ENCODE measurements at places on chromosomes 7 and 10.

DNA sequence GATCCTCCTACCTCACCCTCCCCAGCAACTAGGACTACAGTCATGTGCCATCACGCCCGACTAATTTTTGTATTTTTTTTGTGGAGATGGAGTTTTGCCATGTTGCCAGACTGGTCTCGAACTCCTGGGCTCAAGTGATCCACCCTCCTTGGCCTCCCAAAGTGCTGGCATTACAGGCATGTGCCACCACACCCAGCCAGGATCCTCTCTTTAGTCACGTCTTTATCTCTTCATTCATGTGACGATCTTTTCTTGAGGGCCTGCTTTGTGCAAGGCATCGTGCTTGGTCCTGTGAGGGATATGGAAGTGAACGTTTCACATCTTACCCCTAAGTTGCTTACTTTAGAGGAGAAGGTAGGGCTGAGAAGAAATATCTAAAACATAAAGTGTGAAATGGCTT, 21.6 kb downstream of the WBP1L start:
- DNase-seq, result no peak

DNA sequence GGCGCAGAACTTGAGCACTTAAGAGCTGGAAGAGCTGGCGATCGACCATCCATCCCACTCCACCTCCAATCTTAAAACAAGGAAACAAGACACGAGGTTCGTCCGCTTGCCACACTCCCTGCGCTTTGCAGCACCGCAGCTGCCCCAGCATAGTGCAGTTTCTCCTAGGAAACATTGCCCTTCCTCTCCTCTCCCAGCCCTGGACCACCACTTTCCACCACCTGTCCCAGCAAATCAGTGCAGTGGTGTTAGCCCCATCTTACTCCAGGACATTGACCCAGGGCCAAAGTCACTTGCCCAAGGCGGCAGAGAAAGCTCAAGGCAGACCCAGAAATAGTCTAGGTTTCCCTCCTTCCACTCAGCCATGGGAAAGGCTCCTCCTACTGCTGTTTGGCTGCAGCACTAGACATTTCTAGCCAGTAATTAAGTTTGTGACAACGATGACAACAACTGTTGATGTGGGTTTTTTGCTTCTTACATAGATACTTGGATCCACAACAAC, 1.5 kb upstream of the PARD3 start:
- peak; percentile 25 for DNase-seq

DNA sequence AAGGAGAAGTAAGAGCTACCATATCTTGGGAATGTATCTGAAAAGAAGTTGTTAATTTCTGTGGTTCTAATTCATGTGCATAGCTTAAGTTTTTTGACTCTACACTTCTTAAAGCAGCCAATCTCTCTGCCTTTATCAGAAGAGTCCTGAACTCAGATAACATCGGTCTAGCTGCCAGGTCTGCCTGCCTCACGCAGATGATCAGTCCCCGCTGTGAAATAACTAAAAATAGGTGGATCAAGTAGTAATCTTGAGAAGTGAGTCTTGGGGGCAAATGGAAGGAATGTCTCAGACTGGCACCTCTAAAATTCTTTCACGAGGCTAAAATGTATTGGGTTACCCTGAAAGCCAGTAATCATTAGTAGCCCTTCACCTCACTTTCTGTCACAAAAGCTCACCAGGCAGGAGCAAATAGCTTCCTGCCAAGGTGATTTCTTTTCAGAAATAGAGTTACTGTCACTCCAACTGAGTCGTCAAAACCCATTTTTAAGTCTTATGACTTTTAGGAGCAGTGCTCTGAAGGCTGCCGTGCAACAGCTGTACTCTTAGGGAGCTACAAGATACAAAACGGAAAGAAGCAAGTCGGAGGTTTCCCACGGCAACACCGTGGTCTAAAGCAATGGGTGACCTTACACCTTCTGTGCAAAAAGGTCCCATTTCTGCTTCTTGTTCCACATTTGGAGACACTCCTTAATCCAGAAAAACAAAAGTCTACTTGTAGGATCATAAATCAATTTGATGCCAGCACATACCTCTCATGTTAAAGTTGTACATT, 85.2 kb downstream of the ABCB5 start:
- no peak for DNase-seq

DNA sequence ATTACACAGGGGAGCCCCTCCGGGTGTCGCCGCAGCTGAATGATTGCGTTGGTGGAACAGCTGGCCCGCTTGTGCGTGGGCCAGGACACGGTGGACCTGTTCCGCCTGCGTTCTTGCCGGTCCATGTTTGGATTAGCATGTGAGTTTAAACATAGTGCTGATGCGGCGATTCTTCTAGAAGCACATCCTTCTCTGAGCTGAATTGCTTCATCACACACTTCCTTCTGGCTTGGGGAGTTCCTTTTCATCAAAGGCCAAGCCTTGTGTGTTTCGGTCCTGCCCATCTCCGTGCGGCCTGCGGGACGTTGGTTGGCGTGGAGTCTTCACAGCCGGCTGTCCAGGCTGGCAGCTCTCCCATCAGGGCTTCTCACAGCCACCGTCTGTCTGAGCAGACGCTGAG, 45.5 kb upstream of the SLC29A4 start:
- DNase-seq, result peak; percentile 47

DNA sequence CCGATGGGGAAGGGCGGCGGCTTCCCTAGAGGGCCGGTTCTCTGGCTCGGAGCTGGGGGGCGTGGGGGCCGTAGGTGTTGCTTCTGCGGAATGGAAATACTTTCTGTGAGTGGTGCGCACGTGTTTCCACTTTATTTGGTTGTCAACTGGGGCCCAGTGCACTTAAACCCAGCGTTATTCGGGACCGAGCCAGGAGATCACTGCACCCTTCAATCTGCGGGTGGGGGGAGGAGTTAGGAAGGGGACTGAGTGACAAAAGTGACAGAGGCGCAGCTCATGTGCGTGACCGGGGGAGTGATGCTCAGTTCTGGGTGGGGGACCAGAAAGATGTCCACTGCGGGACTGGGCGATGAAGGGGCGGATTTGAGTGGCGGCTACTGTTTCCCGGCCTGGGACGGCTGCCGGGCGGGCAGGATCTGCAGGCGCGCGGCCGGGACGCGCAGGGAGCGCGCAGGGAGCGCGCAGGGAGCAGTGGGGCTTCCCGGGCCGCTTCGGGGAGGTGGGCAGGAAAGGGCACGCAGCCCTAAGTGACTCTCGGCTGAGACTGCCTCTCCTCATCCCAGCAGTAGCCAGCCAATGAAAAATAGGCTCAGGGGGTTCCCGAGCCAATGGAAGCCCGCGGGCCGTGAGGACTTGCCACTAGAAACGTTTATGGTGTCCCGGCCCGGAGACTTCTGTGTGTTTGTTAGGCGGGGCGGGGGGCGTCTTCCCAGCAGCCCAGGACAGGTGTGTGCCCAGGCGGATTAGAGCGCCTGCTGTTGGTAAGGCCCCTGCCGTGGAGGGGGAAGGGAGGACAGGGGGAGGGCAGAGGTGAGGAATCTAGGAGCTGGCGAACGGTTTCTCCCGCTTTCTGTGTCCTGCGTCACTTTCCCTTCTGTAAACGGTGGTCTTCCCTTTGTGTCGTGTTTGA, 54.3 kb upstream of the KDM7A start:
- peak; percentile 21 for DNase-seq

DNA sequence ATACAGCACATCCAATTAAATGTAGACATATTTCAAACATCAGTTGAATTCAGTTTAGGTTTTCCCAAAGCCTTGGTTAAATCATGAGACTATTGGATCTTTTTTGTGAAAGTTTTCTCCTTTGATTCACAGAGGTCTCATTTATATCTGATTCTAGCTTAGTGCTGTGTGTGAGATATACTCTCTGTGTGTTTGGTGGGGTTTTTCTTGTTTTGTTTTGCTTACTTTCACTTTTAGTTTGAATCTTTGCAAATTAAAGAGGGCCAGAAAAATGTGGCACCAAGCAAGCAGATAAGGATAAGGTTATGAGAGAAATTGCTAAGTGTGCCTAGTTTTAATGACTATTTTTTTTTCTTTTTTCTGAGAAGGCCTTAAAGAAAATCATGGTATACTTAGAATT, 12.6 kb upstream of the OR6B1 start:
- no peak for DNase-seq

- DNase-seq, result no peak
Measured at GRCh38 chr10:8556321-8556720, 501.8 kb downstream of the GATA3 start.

DNA sequence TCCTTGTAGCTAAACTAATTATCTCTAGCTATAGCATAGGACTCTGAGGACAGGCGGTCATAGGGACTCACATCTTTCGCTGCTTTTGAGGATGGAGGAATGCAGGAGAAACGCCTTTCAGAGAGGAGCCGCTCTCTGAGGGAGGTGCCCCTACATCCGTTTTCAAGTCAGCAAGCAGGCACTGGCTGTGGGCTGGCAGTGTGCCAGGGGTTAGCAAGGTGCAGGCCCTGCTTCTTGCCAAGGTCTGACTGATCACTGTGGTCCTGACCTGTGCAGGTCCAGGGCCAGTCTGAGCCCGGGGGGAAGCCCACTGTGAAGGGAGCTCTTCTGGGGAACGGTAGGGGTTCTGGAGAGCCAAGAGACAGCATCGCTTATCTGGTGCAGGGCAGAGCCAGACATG, 89.4 kb downstream of the SH3PXD2A start:
- DNase-seq, result no peak

- DNase-seq, result no peak
Measured at GRCh38 chr10:84521013-84521412, 192.6 kb downstream of the CCSER2 start.

- no peak for DNase-seq
Measured at GRCh38 chr10:126233182-126234148, 154.8 kb downstream of the ADAM12 start.

GRCh38 chr7:78114993-78115392, 316.4 kb downstream of the PHTF2 start:
- no peak for DNase-seq

DNA sequence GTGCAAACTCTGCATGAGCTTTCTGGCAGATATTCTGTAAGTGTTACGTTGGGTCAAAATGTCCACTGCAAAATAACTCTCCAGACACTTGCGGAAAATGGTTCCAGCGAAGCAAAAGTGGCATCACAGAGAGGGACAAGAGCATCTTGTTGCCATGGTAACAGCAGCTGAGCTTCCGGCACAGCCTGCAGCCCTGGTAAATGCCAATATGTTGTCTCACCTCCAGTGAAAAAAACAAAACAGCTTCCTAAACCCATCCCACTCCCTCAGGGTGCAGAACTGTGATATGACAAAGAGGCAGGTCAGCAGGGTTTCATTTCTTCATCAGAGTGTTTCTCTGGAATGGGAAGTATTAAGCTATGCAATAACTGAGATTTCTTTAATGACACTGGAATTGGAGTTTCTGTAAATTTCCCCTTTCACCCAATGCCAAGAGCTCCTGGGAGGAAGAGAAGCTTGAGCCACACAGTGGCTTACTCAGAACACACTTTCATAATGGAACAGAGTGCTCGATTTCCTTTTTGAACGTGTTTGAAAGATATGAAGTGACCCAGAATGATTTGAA, 65.6 kb downstream of the FOXI2 start:
- DNase-seq, result no peak

DNA sequence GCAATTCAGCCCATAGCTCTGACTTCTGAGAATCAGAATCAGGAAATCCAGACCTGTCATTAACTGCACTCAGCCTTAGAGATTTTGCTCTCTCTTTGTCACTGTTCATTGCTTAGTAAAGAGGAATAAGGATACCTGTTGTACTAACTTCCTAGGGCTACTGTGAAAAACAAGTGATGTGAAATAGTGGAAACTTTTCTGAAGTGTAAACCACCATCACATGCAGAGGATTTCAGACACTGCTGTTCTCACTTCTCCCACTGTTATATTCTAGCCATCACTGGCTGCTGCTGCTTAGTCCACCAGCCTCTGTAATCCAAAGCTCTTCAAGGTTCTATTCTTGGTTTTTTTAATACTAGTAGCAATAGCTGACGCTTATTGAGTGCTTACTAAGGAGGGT, 129.6 kb upstream of the CCDC6 start:
- no peak for DNase-seq

- no peak for DNase-seq
Measured at GRCh38 chr10:132137111-132138072, 49.4 kb upstream of the DPYSL4 start.

GRCh38 chr10:78337646-78338391, 304.2 kb downstream of the RPS24 start:
- peak; percentile 7 for DNase-seq

DNA sequence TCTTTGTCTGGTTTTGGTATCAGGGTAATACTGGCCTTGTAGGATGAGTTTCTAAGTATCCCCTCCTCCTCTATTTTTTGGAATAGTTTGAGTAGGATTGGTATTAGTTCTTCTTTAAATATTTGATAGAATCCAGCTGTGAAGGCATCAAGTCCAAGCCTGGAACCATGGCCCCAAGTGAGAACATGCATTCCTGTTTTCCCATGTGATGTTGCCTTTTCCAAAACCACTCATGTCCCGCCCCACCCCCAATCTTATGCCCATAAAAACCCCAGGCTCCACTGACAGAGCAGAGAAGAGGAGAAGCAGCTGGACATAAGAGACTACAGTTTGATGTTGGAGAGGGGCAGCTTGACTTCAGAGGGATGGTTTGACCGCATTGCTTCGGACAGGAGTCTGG, 71.2 kb downstream of the MINPP1 start:
- DNase-seq, result no peak

DNA sequence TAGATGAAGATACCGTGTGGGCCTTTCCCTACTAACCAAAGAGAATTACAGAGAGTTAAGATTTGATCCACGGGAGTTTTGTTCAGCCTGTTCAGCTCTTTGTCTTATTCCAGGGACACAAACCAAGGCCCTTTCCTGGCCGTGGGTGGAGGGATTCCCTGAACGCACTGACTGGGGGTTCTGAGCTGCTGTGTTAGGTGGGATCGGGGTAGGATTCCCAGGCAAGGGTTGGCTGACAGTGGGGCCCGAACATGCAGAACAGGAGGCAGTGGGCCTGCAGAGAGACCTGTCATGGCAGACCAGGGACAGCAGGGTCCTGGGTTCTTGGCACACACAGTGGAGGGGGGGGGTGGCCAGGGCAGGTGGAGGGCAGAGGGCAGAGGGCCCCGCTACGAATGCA, 89.5 kb upstream of the MKI67 start:
- DNase-seq, result no peak

- no peak for DNase-seq
Measured at GRCh38 chr7:21099955-21100354, 313.3 kb upstream of the SP8 start.

GRCh38 chr7:46557295-46557711, 636.2 kb upstream of the IGFBP3 start:
- DNase-seq, result peak; percentile 53

All from uterus (tissue), 4 donors.